CD4-positive, alpha-beta T cell treated with Interleukin-6 for 4 hours (primary cell): ENCODE measurements at places on chromosomes 16 and 17.

DNA sequence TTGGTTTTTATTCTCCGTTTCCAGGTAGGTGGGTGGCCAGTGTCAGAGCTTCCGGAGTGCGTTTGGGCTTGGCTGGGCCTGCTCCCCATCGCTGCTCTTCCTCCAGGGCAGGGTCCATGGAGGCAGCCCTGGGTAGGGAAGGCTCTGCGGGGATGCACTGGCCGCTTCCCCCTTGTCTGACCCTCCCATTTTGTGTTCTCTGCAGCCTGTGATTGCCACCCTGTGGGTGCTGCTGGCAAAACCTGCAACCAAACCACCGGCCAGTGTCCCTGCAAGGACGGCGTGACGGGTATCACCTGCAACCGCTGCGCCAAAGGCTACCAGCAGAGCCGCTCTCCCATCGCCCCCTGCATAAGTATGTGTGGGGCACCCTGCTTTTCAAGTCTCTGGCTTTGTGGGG lies 158.3 kb downstream of the NTN1 start:
- DNase-seq = no peak

GRCh38 chr17:29711588-29712385 lies 89.1 kb upstream of the CORO6 start:
- DNase-seq = no peak

DNA sequence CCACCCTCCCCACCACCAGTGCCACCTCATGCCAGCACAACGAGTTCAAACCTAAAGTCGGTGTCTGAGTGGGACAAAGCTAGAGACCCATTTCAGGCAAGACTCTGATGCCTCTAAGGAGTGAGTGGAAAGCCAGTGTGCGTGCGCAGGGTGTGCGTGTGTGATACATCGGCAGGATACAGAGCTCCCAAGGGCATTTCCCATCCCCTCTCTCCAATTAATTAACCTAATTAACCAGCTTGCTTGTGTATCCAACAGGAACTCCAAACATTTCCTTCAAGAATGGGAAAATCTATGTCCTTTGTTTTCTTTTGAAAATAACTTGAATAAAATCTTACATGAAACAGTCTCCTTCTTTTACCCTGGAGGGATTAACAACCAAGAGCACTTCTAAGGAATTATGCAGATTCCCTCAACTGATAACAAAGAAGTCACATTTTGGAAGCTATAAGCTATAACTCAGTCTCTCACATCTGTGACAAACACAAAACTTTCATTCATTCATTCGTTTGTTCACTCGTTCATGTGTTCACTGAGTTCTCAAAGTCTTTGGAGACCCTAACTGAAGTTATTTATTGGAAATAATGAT lies 9.9 kb downstream of the ATPAF2 start:
- DNase-seq = no peak

DNA sequence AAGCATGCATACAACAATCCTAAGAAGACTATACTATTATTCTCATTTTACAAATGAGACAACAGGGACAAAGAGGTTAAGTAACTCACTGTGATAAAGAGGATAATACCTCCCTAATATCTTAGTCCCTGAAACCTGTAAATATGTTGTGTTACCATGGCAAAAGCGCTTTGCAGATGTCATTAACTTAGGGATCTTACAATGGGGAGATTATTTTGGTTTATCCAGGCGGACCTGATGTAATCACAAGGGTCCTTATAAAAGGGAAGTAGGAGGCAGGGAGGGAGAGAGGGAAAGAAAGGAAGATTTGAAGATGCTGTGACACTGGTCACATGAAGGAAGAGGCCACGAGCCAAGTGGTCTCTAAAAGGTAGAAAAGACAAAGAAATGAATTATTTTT lies 164.7 kb downstream of the CNTNAP4 start:
- DNase-seq = no peak

DNA sequence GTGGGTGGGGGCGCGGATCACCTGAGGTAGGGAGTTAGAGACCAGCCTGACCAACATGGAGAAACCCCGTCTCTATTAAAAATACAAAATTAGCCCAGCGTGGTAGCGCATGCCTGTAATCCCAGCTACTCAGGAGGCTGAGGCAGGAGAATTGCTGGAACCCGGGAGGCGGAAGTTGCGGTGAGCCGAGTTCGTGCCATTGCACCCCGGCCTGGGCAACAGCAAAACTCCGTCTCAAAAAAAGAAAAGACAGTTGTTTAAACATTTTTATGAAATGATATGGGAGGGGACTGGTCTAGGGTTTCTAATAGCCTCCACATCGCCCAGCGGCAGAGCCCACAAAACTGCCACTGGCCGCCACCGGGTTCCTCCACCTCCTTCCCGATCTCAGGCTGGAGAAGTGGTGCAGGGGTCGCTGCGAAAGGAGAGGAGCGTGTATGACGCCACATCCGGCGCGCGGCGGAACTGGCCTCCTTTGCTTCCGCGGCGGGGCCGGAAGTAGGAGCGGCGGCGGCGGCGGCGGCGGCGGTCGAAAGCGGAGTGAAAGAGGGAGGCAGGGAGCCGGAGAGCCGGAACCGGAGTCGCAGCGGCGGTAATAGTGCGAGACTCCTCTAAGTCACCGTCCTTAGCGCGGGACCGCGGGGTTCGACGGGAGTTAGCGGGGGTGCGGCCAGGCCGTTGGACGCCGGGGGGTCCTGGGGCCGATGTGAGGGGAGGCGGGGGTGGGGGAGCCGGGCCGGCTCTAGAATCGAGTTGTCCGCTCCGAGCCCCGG lies at the start of gene PPP4C:
PPP4C (plus strand) TSS at position 492 of the 773 bp plus-strand sequence. CDS start 384 bp downstream, outside the sequence.
- peak; percentile 91 for DNase-seq

DNA sequence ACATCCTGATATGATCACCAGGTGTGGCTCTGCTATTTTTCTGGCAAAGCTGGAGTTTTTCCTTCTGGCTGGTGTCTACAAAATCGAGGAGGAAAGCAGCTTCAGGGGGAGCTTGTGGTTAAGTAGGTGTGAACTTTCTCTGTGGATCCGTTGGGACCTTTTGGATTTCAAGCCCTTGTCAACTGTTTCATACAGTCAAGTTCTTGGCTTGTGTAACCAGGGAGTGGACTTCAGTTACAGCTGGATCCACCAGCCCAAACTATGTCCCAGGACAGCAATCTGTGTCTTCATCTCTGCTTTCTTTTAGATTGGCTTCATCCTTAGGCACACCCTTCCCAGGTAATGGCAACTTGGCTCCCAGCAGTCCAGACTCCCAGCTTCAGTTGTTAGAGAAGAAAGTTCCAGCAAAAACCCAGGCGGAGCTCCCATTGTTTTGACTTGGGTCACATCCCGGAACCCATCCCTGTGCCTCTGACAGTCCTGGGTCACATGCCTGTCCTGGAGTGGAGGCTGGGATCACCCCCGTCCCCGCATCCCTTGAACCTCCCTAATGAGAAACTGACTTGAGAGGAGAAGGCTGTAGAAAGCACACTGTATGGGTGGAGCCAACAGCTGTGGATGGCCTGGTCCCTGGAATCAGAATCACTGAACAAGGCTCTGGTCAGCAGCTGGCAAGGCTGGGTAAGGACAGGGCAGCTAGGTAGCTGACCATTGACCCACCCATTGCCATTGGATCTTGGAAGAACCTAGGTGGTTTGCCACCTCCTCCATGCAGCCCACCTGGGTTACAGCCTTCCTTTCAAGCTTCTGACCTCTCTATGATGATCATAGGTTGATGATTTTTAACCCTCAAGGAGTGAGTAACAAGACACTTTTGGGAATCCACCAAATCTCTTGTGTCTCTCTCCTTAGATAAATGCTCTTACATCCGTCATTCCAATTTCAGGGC lies 18.1 kb downstream of the NKD1 start:
- DNase-seq = no peak

DNA sequence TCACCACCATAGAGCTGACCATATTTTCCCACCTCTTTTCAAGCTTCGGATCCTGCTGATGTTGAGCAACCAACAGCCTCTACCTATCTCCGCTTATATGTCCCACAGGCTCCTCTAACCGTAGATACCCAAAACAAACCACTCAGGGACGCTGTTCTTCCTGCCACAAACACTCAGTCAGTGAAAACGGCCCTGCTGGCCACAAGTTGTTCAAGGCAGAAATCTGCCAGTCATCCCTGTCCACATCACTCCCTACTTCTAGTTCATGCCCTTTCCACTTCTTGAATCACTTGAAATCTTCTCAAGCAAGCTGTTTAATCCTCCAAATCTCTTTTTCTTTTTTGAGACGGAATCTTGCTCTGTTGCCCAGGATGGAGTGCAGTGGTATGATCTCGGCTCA lies 7.9 kb downstream of the RABEP2 start:
- DNase-seq = no peak

DNA sequence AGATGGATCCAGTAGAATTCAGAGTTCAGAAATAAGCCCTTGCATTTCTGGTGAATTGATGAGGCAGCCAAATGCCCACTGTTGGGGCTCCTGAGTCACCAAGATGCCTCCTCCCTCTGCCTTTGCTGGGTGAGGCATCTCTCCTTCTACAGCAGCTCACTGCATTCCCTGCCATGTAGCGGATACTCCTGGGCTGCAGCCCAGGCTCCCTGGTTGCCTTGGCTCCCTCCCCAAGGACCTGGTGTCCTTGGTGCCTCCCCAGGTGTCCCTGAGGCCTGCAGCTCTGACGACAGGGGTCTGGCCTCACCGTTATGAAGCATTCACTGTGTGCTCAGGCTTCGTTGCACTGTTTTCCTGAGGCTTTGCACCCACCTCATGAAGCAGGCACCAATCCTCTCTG lies 7.7 kb downstream of the RAP1GAP2 start:
- no peak for DNase-seq

GRCh38 chr17:32551186-32551955 lies 64.6 kb downstream of the CDK5R1 start:
- DNase-seq = peak; percentile 13

DNA sequence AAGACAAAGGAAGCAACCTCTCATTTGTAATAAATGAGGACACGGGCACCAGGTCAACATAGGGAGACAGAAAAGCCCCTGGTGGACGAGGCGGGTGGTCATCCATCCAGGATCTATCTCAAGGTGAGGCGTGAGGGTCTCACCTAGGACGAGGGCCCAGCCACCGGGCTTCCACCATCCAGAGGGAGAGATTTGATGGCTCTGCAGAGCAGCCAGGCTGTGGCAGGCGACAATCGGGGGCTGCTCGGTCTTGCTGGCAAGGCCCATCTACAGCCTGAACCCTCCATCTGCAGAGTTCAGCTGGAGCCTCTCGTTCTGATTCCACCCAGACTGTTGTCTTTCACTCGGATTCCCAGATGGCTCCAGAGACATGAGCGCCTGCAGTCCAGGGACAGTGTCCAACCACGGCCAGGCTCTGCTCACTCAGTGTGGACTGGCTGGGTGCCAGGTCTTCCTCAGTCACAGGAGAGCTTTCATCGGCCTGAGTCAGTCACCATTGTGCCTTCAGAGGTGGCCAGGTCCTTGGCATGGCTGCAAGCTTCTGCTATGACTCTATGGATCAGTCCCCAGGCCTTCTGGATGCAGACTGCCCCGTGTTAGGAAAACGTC lies 5.9 kb downstream of the LITAFD start:
- no peak for DNase-seq

DNA sequence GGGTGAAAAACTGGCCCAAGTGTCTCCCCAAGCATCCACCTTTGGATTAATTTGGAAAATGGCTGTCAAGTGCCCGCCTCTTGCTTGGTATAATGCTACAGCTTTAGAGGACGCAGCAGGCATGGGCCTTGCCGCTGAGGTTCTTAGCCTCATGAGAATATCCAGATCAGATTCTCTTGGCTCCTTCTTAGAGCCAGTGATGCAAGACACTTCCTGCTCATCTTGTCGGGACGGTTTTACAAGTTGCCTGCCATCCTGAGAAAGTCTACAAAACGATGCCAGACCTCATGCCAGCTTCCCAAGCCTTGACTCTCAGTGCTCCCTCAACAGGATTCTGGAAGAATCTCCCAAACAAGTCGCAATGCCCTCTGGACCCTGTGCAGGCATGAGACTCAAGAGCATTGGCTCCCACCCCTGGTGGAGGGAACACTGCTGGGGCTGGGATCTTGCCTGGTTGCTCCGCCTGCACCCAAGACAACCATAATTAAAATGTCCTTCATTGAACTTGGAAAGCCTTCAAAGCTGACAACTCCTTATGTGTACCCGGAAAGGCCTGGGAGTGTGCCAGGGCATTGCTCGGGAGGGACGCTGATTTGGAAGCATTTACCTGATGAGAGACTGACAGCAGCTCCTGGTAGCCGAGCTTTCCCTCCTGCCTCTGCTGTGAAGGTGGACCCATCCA lies 25.8 kb upstream of the STH start:
- no peak for DNase-seq

DNA sequence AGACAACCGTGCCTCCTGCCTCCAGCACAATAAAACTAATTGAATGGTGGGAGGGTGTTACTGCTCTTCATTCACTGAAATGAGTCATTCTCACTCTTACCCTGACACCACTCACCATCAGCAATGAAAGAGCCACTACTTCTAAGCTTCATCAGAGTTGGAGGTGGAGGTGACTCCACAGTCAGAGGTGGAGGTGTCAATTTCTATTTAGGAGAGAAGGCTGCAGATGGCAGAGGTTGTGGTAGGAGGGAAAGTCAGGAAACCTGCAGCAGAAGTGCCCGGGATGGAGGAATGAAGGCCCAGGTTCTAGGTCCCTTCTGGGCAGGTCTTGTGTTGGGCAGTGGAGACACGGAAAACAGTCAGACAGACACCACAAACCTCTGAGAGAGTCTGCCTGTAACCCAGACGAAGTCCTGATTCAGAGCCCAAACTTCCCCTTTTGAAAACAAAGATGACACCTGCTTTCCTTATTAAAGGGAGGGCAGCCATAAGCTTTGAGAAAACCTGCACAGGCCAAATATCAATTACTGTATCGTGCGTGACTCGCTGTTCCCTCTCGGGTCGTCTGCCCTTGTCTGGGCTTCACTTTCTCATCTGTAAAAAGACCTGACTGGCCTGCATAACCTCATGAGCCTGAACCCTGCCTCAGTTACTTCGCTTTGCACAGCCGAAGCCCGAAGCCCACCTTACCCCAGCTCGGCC lies 668 bp downstream of the ATPAF2 start:
- DNase-seq = peak; percentile 8

- DNase-seq = no peak
These were observed 20.0 kb downstream of the NDUFAF8 start for GRCh38 chr17:81259058-81259605.

GRCh38 chr17:81035521-81036196 lies 708 bp downstream of the BAIAP2 start:
- DNase-seq = no peak

DNA sequence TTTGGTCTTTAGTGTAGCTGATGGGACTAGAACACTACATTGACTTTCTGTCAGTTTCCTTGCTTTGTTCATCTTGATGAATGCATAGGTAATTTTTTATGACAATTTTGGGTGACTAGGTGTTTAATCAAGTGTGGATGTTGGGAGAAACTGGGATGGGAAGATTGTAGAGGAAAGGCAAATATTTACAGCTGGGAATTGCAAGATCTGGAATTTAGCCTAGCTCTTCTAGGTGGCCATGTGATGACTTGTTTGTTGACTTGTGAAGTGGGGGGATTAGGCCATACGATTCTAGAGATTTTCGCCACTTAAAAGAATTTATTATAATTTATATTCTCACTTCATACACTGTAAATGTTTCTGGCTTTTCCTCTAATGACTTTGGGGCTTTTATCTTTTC lies 480.3 kb upstream of the GOT2 start:
- DNase-seq = no peak

- peak; percentile 41 for DNase-seq
These were observed 3.9 kb upstream of the CCDC57 start for GRCh38 chr17:82216301-82217119.
